Lung (tissue), 17 donors: ENCODE measurements at places on chromosomes 7 and 10.

- DNase-seq: no peak
Observed at GRCh38 chr7:105060923-105061322, 46.9 kb downstream of the KMT2E start.

GRCh38 chr10:56346845-56347415 lies 14.1 kb downstream of the ZWINT start:
- DNase-seq: no peak

DNA sequence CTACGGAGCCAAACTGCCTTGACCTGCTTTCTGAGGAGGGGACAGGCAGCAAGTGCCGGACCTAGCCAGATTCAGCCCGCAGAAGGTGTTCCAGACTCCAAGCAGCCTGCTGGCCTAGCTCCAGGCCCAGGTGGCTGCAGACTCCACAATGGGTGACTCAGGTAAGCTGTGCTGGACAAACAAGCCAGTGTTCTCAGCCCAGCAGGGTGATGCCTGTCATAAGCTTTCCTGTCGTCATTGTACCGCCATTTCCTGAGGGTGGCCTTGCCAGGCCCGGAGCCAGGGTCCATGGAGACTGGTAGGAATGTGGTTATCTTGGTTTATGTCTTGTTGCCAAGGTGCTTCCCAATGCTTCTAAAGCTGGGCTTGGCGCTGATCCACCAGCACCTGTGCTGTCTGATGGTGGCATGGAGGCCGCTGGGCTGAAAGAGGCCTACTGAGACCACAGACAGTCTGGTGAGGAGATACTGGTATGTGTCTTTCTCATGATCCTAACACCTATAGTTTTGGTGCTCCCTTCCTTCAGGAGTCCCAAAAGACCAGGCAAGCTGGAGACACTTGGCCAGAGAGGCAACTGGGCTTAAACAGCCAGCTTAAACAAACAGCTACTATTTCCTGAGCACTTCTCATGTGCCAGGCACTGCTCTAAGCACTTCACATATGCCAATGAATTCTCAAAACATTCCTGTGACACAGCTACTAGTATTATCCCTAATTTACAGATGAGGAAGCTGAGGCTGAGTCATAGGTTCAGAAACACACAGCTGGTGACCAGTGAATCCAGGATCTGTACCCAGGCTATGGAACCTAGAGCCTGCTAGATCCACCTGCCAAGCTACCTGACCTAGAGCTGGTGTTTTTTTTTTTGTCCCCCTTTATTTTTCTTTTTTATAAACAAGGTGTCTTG lies 42.0 kb downstream of the ZC3HC1 start:
- DNase-seq: peak; percentile 50

DNA sequence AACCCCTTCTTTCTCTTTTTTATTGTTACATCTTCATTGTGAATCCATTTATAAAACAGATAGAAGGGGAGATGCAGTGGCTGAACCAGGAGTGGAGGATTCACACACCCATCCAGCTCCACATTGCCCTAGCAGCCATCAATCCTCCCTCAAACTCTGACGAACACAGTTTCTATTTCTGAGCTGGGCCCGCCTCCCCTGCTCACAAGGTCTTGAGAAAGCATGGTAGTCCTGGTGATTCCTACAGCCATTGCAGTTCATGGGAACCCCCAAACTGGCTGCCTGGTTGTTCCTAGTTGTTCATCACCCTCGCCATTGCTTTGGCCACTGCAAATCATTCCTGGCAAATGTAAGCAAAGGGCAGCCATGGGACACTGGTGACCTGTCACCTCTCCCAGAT lies 258.5 kb upstream of the AOAH start:
- DNase-seq: no peak
